Activated CD4-positive, alpha-beta T cell treated with anti-CD3 and anti-CD28 coated beads for 36 hours (primary cell): ENCODE measurements at places on chromosomes 1 and 21.

- DNase-seq: peak; percentile 38
These were observed 86.2 kb downstream of the UBR4 start for GRCh38 chr1:19123837-19124236.

GRCh38 chr1:196128835-196129234 is 479.4 kb downstream of the KCNT2 start:
- DNase-seq: no peak

DNA sequence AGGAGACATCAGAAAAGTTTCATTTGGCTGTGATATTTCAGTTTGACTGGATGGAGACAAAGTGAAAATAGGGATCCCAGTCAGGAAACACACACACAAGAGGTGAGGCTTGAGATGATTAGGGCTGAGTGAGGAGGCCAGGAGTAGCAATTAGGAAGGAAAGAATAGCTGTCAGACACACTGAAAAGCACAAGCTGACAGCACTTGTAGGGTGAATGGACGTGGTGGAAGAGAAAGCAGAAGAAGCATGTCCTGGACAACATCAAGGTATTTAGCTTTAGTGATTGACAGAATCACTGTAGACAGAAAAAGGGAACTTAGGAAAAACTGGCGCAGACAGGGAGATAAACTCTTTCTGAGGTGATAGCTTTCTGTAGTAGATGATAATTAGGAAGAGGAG is 347.7 kb downstream of the TGFB2 start:
- no peak for DNase-seq

DNA sequence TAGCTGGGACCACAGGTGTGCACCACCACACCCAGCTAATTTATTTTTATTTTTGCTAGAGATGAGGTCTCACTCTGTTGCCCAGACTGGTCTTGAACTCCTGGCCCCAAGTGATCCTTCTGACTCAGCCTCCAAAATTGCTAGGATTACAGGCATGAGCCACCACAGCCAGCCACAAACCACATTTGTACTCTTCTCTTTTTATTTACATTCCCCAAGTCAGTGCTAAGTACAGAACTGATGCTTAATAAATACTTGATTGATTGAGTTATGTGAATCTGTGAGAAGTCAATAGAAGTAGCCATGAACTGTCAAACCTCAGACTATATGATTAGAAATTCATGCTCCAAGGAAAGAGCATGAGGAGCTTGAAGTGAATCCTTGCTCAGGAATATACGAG is 48.5 kb upstream of the S1PR1 start:
- peak; percentile 35 for DNase-seq

GRCh38 chr1:46811053-46811452 is 12.2 kb downstream of the CYP4B1 start:
- no peak for DNase-seq

GRCh38 chr1:26363549-26364448 is 8.8 kb downstream of the ZNF683 start:
- DNase-seq: peak; percentile 92

- DNase-seq: no peak
These were observed 198.1 kb upstream of the KIAA0040 start for GRCh38 chr1:175390522-175391254.

- peak; percentile 30 for DNase-seq
These were observed 9.0 kb downstream of the SLC9A1 start for GRCh38 chr1:27145934-27146354.

- DNase-seq: no peak
These were observed 22.1 kb downstream of the UMODL1 start for GRCh38 chr21:42093186-42093585.

DNA sequence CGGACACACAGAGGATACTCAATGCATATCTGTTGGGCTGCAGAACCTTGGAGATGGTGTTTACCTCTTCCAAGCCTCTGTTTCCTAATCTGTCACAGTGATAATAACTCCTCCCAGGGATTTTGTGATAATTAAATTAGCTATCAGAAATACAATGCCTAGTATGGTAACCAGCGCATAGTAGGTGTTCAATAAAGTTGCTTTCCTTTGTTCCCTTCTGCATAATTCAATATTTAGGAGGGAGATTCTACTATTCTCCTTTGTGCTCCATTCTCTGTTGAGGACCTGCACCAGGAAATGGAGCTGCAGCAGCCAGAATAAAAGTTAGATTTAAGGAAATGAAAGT is 3.4 kb upstream of the CSF3R start:
- no peak for DNase-seq

DNA sequence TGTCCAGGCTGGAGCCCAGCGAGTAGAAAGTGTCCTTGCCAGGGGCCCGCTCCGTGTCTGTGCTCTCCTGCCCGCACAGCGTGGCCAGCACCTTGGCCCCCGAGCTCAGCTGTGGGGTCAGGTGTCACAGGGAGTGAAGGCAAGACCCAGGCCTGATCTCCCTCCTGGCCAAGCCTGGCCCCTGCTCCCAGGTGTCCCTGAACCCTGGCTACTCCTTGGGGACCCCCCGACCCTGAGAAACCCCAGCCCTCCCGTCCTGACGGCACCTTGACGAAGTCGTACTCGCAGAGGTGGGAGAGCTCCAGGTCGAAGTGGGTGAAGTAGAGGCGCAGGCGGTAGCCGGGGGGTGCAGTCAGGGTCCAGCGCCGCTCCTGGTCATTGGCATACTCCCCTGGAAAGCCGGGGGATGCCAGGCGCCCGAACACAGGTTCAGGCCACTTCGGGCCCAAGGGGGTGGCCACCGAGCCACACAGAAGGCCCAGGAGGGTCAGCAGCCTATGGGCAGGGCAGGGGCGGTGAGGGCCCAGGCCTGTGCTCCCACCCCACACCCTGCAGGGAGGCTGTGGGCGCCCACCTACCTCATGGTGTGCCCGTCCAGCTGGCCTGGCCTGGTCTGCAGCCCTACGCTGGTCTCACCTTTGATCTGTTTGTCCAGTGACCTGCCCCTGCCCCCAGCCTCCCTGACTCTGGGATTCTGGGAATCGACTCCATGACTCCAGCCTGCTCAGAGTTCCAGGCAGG is at the start of gene MASP2:
Gene MASP2 (minus strand): TSS at position 615 of the 741 bp plus-strand sequence. CDS start 32 bp downstream, at position 583.
- no peak for DNase-seq

DNA sequence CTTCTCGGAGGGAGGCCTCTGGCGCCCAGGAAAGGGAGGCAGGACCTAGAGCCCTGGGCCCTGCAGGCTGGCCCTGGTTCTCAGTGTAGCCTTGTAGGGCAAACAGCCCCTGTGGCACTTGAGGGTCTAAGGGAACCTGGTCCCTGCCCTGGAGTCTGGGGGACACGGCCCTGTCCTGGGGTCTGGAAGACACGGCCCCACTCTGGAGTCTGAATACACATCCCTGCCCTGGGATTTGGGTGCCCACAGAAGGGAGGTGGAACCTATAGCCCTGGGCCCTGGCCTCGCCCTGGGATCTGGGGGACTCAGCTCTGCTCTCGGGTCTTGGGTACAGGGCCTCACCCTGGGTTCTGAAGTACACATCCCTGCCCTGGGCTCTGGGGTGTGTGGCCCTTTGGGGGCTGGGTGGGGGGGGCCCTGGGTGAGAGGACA is 97.9 kb downstream of the OBSCN start:
- DNase-seq: no peak

GRCh38 chr1:18856435-18856834 is 3.0 kb downstream of the TAS1R2 start:
- DNase-seq: no peak

GRCh38 chr1:184773762-184774320 is 19.2 kb upstream of the EDEM3 start:
- DNase-seq: no peak

DNA sequence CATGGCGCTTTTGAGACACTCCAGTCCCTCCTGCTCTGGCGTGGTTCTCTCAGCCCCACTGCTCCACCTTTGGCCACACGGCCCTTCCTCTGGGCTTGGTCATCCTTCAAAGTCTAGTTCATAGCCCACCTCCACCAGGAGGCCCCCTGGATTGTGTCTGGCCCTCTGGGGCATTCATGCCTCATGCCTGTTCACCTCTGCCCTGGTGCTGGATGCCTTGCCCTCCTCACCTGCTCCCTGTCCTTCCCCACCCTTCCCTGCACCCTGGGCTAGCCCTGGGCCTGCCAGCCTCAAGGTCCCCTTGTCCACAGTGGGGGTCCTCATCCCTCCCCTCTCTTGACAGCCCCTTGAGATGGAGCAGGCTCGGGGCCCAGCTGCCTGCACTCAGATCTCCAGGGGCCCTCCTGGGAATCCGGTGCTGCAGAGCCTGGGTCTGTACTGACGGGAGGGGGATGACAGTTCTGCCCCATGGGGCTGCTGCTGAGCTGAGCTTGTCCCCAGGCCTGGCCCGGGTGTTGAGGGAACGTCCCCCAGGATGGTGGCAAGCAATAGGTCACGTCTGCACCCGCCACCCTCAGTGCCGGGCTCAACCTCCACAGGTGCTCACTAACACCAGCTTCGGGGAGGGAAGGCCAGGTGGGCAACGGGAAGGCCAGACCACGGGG is 18.4 kb downstream of the PRXL2B start:
- no peak for DNase-seq

GRCh38 chr1:15080328-15081007 is 73.1 kb upstream of the TMEM51 start:
- DNase-seq: no peak

- no peak for DNase-seq
These were observed 3.8 kb upstream of the SLC26A9 start for GRCh38 chr1:205947024-205947423.

- no peak for DNase-seq
These were observed 117.3 kb downstream of the MAB21L3 start for GRCh38 chr1:116228511-116228910.

GRCh38 chr1:59892841-59893811 is 33.4 kb downstream of the CYP2J2 start:
- DNase-seq: no peak

- DNase-seq: no peak
These were observed 83.7 kb upstream of the GCLM start for GRCh38 chr1:93992954-93993353.

GRCh38 chr1:178047403-178048093 is 46.4 kb upstream of the RASAL2 start:
- DNase-seq: no peak

DNA sequence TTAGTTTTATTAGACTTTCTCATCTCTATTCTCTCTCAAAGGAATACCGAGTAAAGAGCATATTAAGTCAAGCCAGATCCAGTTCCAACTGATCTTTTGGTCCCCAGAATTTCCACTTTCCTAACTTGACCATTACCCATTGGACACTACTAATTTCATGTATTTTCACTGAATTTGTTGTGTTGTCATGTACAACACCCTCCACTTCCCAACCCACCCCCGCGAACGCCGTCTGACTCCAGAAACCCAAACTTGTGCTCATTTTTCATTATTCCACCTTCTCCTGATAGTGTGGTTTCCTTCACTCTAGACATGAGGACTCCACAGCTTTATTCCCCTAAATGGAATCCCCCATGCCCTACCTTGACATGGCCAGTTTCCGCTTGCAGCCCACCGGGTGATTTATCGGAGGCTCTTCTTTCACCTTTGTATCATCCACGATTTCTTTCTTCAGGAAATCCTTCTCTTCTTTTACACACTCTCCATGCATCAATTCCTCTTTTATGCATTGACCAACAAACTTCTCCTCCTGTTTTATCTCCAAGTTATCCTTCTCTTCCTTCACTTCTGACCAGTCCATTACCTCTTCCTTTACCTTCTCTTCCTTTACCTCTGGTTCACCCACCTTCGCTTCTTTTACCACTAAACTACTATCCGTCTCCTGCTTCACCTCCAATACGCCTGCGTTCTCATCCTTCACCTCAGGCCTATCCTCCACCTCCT is 805 bp downstream of the ZNHIT6 start:
- DNase-seq: no peak

DNA sequence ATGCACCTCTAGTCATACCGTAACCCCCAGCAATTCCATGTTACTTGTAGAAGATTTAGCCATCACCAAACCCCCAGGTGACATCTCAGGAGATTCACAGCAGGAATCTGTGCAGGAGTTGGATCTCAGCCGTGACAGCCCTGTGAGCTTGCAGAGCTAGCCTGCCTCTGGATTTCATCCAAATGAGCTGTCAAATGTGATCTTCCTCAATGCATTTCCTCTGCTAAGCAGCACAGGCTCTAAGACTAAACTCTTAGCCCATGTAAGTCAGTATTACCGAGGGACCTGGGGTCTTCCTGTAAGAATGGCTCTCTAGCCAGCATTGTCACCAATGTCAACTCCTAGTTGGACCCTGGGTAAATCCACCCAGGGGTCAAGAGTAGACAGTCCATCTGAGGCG is 41.7 kb downstream of the UMODL1 start:
- DNase-seq: no peak

DNA sequence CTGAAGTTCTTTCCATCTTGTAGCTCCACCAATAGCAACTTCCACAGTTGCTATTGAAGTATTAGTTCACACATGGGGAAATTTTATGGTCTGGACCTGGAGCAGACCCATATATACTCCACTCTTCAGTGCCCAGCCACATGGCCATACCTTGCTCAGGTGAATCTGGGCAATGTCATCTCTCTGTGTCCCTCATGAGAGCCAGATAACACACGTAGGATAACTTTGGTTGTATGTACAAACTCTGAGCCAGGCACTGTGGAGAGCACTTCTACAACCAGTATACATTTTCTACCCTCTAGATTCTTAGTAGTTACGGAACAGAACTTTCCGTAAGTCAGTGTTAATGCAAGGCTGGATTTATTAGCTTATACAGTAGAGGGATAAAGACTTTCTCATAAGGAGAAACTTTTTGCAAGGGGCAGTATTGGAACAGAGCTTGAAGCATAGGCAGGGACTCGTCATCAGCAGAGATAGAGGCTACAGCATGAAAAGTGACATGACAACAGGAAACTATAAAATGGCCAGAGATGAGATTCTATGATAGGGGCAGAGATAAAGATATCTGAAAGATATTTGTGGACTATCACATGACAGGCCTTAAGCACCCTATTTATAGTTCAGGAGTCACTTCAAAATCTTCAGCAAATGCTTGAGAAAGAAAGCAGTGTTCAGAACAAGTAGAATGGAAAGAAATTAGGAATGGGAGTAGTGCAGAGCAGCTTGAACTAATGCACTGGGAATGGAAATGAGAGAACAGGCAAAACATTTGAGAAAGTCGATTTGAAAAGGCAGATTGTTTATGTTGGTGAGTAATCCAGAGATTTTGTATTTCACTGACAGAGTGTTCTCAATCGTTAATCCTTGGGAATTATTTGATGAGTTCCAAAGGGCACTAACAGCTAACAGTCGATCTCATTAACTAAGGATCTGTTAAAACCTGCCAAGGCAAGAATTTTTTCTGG is 481.8 kb downstream of the USP25 start:
- DNase-seq: no peak
